Glomerular endothelial cell (primary cell): ENCODE measurements at places on chromosomes 2 and 18.

DNA sequence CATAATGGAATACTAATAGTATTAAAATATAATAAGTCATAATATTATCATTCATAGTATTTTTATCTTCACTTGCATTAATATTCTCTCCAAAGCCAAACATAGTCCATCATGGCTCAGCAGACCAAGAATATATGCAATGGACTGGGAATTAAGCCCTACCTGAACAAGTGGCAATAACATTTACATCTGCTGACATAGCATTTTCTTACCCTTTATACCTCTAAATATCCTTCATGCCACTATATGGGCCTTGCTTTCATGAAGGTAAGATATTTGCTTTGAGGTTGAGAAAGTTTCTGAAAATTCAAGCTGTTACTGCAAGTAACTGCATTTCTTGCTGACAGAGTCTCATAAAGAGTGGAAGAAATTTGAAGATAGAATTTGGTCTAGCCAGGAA is 847.4 kb upstream of the GCFC2 start:
- no peak for DNase-seq

- no peak for DNase-seq
Observed at GRCh38 chr2:127411653-127412369, 6.4 kb upstream of the PROC start.

GRCh38 chr2:118779362-118779761 is 68.1 kb downstream of the EN1 start:
- DNase-seq = no peak

DNA sequence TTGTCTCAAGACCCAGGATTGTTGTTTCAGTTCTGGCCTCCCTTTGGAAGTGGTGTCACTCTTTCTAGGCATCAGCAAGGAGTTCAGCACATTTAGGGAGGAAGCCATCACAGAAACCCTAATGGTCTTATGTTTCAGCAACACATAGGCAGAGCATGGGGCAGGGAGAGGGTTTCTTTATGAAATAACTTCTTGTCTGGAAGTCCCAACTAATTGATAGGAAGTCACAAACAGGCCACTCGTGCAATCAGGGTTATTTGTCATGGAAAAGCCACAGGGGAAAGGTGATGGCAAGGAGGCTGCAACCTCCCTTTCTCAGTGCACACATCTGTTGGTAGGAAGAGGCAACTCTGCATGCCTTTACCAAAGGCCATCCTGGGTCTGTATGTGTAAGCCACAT is 103.0 kb downstream of the BCL11A start:
- no peak for DNase-seq

DNA sequence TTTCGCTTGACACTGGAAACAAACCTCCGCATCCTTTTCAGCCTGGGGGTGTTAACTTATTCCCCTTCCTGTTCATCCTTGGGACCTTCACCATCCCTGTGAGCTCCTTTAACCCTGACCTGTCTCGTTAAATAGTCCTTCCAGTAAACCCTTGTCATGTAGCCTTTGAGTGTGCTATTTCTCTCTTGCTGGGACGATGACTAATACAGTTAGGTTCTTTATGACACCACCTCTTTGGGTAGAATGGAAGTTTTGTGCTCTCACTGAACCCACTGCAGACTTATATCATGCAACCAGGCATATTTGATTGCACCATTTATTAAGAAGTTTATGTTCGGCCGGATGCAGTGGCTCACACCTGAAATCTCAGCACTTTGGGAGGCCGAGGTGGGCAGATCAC is 40.5 kb upstream of the GAREM1 start:
- DNase-seq = no peak

GRCh38 chr2:97840198-97840597 is 126.8 kb downstream of the ZAP70 start:
- DNase-seq = no peak

DNA sequence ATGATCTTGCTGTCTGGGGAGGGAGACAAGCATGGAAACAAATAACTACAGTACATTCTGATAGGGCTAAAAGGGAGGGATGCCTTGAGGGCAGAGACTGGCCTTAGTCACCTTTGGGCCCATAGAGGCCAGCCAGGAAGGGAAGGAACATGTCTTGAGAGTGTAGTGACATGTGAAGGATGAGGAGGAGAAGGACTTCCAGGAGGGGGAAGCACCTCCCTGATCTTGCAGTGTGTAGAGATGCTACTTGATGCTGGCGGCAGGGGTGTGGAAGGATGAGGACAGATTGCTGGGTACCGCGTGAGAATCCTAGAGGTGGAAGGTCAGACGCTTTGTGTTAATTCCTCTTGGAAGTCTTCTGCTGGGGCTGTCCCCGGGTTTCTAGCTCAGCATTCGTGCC is 13.1 kb downstream of the TET3 start:
- no peak for DNase-seq

- DNase-seq = no peak
Observed at GRCh38 chr18:62876828-62877227, 161.5 kb downstream of the PHLPP1 start.

- DNase-seq = no peak
Observed at GRCh38 chr2:1405967-1406366, 7.3 kb upstream of the TPO start.

DNA sequence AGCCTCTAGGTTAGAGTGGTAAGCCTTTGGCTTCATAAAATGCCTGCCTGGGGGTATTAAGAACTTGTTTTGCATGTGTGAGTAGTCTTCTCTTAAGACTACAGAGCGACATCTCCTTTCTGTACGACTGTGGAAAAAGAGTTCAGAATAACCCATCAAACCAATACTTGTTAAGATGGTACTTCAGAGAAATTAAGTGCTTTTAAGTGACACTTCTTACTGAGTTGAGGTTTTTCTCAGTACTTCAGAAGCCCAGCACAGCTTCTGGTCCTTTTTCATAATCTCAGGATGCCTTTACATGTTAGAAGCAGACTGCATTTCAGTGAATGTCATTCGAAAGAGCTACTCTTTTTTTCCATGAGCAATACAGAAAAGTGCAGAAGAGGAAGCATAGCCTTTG is 10.8 kb downstream of the XRCC5 start:
- DNase-seq = no peak

DNA sequence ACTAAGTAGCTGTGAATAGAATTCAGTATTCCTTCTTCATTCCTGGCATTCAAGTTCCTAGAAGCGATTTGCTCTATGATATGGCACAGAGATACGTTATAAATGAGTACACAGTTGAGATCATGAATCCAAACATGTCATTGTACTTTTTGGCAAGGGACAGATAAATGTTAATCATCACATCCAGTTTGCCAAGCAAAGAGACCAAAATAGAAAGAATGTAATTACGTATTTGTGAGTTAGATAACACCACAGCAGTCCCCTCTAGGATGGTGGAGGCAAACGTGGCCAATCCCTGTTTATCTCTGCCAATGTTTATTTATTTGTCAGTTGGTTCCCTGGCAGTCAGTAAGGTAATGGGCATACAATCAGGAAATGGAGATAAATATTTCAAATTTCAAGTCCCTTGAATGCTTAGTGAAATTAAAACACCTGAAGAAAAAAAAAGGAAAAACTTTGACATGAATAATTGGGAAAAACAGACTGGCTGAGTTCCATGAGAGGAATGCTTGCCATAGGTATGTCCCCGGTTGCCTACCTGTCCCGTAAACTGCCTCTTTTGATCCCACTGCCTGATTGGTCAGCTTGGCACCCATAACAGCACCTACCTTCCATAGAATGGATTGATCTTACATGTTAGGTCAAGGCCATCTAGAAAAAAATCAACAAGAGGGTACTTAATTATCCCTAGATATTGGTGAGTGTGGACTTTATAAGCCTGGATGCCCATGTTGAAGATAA is 451.1 kb upstream of the NETO1 start:
- DNase-seq = no peak

GRCh38 chr2:221473451-221473850 is 98.7 kb downstream of the EPHA4 start:
- DNase-seq = no peak

- no peak for DNase-seq
Observed at GRCh38 chr2:7523481-7524120, 606.4 kb downstream of the RNF144A start.

- no peak for DNase-seq
Observed at GRCh38 chr2:109164311-109164710, 35.3 kb downstream of the SH3RF3 start.

DNA sequence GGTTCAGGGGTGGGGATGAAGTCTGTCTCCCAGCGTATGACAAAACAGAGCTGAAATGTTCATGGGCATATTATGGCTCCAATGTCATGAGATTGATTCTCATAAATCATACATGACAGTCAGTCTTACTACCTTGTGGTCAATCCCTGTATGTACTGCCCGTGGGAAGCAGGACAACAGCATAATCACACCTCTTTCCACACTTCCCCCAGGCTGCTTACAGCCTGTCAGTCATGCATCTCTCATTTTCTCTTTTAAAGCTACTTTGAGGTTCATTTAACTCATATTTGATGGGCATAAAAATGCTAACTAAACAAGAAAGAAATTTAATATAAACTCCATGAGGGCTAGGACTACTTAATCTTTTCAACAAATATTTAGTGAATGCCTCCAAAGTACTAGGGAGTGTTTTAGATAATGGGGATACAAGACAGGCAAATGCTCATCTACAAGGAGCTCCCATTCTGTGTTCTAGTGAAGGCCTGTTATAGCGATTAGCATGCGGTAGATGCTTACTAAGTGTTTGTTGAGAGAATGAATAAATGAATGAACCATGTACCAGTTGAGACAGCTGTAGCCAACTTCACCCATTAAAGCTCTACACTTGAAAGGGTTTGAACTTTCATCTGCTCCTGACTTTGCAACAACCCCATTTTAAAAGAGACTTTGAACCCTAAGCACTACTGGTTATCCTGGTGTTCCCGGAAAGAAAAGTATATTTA is 89.1 kb downstream of the ALPK2 start:
- DNase-seq = no peak

DNA sequence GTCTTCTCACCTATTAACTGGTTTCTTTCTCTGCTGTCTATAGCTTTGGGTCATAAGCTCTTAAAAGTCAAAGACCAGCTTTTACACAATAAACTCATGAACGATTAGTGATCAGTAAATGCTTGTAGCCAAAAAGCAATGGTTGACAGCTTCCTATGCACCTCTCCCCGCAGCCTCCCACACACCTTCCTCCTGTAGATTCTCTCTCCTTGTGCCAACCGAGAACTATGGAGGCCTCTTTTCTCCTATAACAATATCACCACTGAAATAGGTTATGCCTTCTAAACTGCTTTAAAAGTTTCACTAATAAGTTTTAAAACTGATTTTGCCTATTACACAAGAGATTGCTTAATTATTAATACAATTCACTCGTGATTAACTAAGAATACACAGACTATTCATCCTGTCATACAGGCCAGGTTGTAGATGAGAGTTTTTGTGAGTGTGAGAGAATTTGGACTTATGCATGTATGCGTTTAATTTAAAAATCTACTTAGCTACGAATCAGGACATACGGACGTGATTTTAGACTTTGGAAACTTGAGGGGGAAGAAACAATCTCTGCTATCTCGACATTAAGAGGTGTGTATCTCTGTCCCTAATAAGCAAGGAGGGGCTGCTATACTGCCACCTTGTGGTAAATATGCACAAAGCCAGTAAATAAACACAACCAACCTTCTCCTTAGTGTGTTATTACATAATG is 229.1 kb upstream of the RBBP8 start:
- DNase-seq = peak; percentile 36

DNA sequence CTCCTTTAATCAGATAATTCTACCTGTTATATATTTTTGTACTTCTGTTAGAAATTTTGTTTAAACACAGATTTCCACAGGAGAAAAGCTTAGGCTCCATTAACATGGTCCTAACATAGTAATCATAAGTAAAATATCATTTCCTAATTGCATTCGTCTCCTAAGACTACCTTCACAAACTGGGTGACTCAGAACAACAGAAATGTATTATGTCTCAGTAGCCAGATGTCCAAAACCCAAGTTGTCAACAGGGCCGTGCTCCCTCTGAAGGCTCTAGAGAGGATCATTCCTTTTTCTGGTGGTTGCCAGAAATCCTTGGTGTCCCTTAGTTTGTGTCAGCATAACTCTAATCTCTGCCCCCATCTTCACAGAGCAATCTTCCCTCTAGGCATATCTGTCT is 5.4 kb downstream of the FBXO15 start:
- no peak for DNase-seq

GRCh38 chr18:812376-813171 is 532 bp upstream of the YES1 start:
- no peak for DNase-seq

- peak; percentile 56 for DNase-seq
Observed at GRCh38 chr2:112692495-112692911, 28.3 kb upstream of the NT5DC4 start.

GRCh38 chr2:203709416-203710040 is 3.1 kb downstream of the CD28 start:
- DNase-seq = no peak

- no peak for DNase-seq
Observed at GRCh38 chr2:42192652-42193566, 23.8 kb downstream of the EML4 start.

GRCh38 chr2:86372641-86373502 is 35.4 kb upstream of the REEP1 start:
- DNase-seq = no peak

- DNase-seq = no peak
Observed at GRCh38 chr18:78330766-78331165, 648.9 kb upstream of the SALL3 start.

DNA sequence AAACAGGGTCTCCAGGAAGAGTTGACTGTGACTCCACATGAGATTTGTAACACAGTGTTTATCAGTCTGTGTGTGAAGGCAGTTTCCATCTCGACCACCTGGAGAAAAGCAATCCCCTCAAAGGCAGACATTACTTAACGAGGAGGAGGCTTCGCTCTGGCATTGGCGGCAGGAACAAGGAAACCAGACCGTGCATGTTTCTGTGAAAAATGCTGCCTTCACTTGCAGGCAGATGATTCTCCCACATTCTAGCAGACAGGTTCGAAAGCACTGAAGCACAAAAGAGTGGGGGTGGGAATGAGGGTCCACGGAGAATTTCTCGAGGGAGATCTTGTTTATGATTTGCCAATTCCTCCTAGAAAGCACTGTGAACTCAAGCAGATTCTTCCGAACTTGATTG is 414.0 kb downstream of the SLC4A3 start:
- no peak for DNase-seq

DNA sequence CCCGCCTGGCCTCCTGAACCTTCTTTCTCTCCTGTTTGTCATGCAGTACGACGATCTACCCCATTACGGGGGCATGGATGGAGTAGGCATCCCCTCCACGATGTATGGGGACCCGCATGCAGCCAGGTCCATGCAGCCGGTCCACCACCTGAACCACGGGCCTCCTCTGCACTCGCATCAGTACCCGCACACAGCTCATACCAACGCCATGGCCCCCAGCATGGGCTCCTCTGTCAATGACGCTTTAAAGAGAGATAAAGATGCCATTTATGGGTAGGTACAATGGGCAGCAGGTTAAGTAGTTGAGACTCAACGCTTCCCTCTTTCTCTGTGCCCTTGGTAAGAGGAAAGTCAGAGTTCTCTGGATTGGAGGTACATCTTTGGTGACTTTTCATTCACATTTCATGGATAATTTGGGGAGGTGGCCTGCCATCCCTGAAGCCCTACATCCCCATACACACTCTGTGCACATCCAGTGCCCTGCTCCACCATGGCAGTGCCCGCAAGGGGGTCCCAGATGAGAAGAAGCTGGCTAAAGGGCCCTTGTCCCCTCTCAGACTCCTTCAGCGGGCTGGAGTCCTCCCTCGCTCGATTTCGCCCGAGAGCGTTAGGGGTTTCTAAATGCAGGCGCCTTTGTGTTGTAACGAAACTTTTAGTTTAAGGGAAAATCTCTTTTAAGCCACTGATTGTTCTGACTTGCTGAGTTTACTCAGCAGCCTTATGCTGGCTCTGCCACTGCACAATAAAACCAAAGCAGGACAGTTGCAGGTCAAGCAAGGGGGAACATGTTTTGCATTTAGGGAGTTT is 3.0 kb downstream of the MEIS1 start:
- no peak for DNase-seq

- no peak for DNase-seq
Observed at GRCh38 chr2:65077898-65078297, 21.7 kb downstream of the CEP68 start.
